ENCODE measurements at places on chromosomes 5 and 9.

GRCh38 chr9:133107245-133107722 lies 13.8 kb downstream of the RALGDS start:
- no peak for DNase-seq

GRCh38 chr5:139265001-139265400 lies 28.5 kb upstream of the MATR3 start:
- no peak for DNase-seq

GRCh38 chr5:119275601-119276173 lies 80.1 kb upstream of the TNFAIP8 start:
- DNase-seq: no peak

DNA sequence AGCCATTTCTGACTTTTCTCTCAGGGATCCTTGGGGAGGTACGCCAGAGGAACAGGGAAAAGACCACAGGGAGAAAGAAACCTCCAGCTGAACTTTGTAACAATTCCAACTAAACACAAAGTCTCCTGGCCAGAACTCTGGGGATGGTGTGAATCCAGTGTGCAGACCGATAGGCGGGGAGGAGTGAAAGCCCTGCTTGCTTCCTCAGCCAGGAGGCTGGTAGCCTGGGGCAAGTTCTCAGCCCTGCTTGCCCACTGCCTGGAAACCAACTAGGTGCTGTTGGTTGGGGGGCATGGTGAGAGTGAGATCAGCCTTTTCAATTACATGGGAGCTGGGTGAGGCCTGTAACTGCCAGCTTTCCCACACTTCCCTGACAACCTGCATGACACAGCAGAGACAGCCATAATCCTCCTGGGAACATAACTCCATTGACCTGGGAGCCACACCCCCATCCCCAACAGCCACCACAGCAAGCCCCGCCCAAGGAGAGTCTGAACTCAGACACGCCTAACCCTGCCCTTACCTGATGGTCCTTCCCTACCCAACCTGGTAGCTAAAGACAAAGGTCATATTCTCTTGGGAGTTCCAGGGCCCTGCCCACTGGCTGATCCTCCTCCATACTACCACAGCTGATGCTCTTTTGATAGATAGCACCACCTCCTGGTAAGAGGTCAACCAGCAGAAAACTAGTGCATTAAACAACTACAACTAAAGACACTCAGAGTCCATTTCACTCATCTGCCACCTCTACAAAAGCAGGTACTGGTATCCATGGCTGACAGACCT lies 100.1 kb upstream of the TNFAIP8 start:
- no peak for DNase-seq

- no peak for DNase-seq
These were observed 80.9 kb downstream of the PIP5K1B start for GRCh38 chr9:68785965-68786364.

DNA sequence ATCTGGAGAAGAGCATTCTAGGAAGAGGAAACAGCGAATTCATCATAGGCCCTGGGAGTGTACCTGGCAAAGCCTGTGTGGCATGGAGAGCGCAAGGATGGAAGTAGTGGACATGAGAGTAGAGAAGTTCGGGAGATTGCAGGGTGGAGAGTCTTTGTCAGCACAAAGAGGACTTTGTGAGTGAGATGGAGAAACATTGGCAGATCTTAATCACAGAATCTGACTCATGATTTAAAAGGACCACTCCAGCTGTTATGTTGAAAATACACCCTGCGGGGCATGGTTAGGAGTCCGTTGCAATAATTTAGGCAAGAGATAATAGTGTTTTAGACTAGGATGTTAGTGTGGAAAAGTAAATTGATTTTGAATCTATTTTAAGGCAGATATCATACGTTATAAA lies 116.9 kb downstream of the HACD4 start:
- no peak for DNase-seq

GRCh38 chr5:106637275-106637674 lies 1033.5 kb downstream of the EFNA5 start:
- no peak for DNase-seq

DNA sequence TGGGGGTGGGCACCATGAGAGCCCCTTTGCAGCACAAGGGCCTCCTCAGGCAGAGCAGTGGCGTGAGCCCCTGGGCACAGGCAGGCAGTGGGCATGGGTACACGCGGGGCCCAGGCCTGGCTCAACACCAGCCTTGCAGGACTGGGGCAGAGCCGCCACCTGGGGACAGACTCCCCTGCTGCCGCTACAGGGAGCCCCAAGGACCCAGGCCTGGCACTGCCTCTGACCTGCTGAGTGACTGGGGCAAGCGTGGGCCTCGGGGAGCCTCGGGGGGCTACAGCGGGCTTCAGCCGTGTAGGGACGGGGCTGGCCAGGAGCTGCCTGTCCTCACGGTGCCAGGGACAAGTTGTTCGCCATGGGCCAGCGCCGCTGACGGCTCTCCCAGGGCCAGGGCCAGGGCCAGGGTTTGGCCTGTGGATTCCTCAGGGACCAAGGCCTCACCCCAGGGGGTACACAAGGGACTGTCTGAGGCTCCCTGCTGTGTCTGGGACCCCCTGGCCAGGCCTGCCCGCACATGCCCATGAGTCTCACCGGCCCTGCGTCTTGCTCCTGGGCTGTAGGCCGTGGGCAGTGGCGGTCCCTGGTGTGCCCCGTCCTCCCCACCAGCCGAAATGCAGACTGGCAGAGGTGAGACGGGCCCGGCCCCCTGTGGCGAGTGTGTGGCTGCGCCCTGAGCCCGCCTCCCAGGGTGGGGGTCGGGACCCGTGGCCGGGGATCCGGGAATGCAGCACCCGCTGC lies 42.5 kb downstream of the KCNT1 start:
- DNase-seq: no peak

DNA sequence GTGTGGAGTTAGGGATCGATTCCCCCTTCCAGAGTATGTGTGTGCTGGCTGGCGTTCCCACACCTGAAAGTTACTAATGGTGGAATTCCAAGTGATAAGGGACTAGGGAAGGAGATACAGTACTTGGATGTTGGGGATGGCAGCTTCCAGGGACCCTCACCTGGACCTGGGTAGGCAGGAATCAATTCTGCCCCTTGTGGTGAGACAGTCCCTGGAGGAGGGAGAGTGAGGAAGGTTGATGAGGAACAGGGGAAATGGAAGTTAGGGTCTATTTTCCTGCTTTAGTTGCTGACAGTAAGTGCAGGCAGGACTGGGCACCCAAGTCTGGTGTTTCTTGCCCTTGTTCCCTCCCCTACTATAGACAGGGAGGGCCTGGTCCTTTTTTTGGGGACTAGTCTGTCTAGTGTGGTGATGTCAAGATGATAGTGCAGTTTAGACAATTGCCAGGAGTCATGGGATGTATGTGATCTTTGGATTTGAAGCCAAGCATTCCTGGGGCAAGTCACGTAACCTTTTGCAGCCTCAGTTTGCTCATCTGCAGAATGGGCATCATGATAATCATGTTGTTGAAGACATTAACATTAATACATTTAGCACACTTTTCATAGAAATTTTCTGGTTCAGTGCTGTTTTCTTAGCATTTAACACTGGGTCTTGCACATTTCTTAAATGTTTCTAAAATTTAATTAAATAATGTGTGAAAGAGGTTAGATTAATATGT lies 51.7 kb downstream of the DAB2IP start:
- DNase-seq: no peak

DNA sequence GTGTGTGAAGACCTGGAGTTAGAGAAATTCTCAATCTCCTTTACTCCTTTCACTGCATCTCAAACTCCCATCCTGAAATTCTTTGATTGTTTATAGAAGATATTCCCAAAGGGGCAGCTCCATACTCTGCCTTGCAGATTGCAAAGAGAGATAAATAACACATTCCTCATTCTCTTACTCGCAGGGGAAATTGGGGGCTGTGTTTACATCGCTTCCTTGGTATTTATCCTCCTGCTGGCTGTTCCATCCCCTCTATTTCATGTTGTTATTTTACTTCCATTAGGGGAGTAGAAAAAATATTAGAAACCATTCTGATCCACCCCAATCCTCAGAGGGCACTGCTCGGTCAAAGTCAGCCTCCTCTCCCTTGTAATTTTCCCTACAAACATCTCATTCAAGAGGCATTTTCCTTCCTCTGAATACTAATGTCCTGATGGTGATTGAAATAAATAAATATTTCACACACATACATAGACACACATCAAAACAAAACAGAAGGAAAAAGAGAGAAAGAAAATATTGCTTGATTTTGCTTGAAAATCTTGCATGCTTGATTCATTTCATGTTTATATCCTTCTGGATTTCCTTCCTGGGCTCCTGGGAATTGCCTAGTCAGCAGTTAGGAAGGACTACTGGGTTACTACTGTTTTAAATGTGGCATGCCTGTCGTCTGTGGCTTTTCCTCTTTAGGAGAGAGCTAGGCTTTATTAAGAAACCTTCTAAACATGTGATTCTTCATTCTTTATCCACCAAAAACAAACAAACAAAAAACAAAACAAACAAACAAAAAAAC lies 420.1 kb upstream of the PAPPA start:
- DNase-seq: no peak

- no peak for DNase-seq
These were observed 764.6 kb downstream of the CDH12 start for GRCh38 chr5:22088517-22088916.

GRCh38 chr9:120465685-120466407 lies 114.1 kb downstream of the CDK5RAP2 start:
- no peak for DNase-seq

DNA sequence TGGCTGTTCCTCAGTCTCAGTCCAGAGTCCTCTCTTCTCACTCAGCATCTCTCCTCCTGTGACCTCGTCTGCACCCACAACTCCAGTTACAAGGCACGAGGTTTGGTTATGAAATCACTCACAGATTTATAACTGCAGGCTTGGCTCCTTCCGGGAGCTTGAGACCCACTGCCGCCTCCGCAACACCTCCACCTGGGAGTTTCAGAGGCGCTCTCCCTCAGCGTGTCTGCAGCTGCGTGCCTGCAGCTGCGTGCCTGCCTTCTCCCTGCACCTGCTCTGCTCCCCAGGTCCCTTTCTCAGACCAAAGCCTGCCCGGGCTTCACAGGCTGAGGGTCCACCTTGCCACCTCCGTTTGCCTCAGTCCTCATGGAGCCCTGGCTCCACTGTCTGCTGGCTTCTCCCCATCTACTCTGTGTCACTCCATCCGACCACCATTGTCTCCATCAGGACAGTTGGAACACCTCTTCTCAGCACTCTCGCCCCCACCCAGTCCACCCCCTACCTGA lies 51.5 kb downstream of the HRH2 start:
- DNase-seq: no peak

DNA sequence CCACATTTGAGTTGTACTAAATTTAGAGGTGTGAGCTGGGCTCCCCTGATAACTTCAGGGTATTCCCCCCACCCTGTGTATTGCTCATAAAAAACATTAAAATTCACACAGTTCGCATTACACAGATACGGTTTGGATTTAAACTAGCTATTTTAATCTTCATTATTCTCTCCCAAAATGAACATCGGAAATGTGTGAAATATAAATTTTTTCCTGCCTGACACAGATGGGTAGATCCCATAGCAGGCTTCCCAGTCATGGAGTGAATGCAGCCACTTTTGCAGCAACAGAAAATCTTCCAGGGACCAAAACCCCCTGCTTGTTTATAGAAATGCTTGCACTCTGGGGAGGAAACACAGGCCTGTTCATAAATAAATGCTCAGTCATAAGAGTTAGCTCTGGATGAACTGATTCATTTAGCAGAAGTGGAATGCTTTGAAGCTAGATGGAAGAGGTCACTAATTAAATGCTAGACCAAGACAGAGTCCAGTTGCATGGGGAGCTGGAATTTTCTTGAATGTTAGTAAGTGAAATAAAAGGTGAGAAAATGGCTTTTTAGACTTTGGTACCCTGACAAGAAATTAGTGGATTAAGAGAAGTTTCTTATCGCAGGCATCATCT lies 115.6 kb downstream of the PDE8B start:
- DNase-seq: no peak

DNA sequence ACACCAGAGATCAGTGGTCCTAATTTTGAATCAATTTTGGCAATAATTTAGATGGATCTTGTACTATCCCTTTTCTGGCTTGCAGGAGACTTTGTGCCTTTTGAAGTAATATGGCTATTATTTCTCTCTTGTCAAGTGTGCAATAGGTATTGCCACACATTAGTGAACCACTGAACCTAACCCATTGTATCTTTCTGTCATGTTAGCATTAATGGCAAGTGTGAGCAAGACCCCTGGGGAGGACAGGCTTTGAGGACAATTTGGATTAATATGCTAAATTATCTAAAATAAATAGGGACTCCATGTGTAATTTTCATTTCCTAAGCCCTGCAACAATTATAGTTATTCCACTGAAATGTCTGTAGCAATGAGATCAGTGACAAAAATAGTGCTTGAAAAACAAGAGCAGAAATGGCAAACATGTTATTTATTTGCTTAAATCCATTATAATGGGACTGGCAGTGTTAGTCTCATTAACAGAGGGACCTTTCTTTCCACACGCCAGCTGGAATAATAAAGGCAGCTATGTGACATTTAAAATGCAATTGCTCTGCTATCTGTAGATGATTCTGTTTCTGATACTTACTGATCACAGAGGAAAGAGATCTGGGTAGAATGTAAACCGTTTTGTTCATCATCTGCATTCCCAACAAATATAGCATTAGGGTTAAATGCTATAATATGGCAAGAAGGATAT lies 753.3 kb upstream of the ZNF608 start:
- no peak for DNase-seq

DNA sequence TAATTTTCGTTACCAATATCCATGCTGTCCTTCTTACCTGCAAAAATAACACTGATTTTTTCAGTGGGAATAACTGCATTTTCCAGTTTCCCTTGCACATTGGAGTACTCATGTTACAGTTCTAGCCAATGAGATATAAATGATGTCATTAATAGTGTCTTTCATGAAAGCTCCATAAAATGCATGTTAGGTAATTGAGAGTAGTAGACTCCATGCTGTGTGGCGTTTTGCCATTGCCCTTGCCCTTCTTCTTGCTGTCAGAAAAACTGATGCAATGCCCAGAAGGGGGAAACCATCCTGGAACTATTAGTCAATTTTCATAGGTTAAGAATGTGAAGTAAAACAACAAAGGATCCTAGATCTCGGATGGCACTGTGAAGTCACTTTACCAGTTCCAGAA lies 1765.3 kb downstream of the EFNA5 start:
- DNase-seq: no peak

DNA sequence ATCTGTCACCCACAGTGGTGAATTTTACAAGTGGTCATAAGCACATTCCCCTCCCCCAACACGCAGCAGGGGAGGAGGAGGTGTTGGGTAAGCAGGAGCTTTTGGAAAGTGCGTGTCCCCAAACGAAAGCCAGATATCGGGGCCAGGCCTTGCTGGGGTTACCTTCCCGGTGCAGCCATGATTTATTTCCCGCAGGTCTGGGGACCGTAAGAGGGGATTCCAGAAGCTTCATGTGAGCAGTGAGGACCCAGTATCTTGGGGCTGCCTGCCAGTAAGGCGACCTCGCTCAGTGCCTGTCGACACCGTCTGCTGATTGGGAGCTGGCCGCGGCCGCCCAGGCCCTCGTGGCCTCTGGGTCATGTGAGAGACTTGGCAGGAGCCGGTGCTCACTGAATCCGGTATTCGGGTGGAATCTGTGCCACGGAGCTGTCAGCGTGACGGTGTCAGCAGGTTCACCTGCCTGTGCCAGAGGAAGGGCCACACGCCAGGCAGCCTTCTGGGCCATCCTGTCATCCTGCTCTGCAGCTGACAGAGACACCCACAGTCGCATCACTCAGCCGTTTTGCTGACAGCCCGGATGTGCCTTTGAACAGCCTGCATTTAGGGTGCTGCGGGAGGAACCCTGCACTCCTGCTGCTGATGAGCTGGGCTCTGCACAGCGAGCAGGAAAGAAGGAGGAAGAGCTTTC lies 37.3 kb downstream of the SEC61B start:
- no peak for DNase-seq

Measured in stimulated activated CD8-positive, alpha-beta memory T cell treated with anti-CD3 and anti-CD28 coated beads, Interleukin-4, amount 100 ng/mL, for 4 hours (primary cell).